SW 1271 (cell line): ENCODE measurements at places on chromosomes 1 and 21.

GRCh38 chr1:222953585-222953984 lies 138.7 kb downstream of the DISP1 start:
- DNase-seq = no peak

DNA sequence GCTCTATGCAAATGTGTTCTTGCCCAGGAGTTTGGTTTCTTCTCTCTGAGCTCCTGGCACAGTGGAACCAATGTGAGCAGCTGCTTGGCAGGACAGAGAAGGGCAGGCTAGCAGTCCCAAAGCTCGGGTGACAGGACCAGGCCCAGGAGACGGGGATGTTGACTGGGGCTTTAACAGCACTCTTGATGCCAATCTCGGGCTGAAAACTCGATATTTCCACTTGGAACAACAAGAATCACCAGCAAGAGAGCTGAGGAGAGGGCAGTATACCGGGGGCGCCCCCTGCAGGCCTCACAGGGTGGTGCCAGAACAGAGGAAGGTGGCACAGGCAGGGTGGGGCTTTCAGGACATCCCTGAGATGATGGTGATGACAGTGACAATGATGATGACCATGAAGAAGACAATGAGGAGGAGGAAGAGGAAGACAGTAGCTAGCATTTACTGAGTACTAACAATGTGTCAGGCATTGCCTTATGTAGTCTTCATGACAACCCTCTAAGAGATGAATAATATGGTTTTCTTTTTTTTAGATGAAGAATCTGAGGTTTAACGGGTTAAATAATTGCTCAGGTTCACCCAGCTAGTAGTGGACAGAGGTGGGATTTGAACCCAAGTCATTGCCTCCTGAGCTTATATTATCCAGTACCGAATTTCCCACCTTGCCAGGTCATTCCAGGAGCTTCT lies 2.7 kb upstream of the KCNJ9 start:
- no peak for DNase-seq

DNA sequence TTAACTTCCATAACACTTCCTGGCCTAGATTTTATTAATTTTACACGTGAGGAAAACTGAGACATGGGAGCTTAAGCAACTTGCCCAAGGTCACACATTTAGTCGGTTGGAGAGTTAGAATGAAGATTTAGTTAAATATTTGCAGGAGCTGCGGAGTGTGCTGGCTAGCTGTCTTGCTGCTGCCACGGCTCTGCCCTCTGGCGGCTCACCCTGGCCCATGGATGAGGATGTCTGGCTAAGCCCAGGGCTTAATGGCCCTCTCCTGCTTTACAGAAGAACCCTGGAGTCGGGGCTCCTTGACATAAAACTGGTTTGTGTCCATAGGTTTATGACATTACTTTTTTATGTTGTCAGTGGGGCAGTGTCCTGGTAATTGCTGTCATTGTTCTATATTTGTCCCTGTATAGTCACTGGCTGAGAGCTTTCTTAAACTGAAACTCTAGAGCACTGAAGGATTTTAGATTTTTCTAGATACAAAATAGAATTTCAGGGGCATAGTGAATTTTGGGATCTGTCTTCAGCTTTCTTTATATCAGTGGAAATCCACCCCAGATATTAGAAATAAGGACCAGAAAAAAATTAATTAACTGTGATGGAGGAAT lies 88.9 kb upstream of the WLS start:
- no peak for DNase-seq

GRCh38 chr1:30379684-30380624 lies 343.4 kb downstream of the MATN1 start:
- no peak for DNase-seq

GRCh38 chr21:32576011-32576410 lies 9.3 kb downstream of the TCP10L start:
- no peak for DNase-seq

DNA sequence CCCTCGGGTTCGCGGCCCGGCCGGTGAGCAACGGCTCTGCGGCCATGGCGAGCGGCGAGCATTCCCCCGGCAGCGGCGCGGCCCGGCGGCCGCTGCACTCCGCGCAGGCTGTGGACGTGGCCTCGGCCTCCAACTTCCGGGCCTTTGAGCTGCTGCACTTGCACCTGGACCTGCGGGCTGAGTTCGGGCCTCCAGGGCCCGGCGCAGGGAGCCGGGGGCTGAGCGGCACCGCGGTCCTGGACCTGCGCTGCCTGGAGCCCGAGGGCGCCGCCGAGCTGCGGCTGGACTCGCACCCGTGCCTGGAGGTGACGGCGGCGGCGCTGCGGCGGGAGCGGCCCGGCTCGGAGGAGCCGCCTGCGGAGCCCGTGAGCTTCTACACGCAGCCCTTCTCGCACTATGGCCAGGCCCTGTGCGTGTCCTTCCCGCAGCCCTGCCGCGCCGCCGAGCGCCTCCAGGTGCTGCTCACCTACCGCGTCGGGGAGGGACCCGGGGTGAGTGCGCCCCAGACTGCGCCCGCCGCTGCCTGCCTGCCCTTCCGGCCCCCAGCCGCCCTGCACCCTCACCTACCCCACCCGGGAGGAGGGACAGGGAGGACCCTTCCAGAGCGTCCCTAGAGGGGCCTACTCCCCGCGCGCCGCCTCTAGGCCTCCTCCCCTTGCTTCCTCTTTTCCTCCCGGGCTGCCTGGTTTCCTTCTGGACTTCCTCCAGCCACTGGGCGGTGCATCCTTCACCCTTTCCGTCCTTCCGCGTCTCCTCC lies at the start of gene RNPEP:
RNPEP (plus strand) TSS at position 26 of the 757 bp plus-strand sequence; CDS start at position 45, 19 bp downstream.
- peak; percentile 34 for DNase-seq

GRCh38 chr1:18614069-18614735 lies 16.4 kb upstream of the PAX7 start:
- DNase-seq = no peak

DNA sequence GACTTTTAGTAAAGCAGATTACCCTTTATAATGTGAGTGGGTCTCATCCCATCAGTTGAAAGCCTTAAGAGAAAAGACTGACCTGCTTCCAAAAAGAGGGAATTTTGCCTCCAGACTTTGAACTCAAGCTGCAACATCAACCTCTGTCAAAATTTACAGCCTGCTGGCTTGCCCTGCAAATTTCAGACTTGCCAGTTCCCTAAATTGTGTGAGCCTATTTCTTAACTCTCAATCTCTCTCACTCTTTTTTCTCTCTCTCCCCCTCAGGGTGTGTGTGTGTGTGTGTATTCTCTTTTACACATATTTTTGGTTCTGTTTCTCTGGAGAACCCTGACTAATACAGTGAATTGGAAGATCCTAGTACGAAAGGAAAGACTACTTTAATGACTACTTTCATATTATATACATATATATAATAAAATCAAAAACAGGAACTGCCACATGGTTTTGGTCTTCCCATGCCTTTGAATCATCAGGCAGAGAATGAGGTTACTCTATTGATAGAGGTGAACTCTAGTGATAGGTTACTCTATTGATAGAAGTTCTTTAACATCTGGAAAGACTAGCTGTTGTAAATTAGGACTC lies 6.4 kb downstream of the OR2C3 start:
- no peak for DNase-seq

DNA sequence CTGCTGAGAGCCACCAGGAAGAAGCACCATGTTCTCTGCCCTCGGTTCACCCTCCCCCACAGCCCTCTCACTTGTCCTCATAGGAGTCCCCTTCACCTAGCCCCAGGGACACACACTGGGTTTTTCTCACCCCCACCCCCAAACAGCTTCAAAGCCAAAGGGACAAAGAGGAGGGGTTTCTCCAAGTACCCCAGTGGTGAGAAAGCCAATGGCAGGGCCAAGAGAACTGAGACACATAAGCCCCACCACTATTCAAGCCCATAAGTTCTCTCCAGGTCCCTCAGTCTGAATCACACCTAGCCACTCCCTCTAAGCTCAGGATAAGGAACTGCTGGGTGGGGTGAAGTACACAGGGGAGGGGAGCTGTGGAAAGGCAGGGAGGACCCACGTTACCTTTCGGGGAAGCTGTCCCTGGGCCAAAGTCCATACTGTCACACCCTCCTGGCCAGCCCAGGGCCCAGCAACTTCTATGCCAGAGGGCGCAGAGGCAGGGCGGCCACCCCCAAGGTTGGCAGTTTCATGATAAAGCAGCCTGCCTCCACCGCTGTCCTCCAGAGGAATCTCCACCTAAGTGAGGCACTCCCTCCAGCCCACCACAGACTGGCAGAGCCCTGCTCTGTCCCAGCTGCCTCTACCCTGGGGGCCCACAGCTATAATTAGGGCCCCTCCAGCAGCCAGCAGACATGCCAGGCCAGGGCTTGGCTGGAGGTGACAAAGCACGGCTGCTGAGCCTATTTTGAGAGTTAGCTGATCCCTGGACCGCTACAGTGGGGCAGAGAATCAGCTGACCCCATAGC lies 39.0 kb upstream of the PPP1R15B start:
- DNase-seq = no peak

DNA sequence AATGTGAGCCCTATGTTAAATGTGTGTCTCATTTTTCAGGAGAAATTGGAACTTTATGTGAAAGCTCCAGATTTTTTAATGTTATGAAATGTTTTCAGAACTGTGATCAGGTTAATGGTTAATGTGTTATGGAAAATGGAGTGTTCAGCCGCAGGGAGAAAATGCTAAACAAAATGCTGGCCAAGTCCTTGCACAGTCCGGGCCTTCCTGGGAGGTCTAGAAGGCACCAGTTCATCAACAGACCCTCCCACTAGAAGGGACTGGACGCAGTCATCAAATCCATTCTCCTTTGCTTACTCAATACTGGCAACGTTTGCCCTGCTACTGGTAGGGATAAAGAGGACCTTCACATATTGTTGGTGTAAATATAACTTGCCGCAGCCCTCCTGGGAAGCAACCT lies 43.4 kb downstream of the VWA5B1 start:
- DNase-seq = no peak

- no peak for DNase-seq
Observed at GRCh38 chr21:46038341-46038829, 56.8 kb downstream of the COL6A1 start.

DNA sequence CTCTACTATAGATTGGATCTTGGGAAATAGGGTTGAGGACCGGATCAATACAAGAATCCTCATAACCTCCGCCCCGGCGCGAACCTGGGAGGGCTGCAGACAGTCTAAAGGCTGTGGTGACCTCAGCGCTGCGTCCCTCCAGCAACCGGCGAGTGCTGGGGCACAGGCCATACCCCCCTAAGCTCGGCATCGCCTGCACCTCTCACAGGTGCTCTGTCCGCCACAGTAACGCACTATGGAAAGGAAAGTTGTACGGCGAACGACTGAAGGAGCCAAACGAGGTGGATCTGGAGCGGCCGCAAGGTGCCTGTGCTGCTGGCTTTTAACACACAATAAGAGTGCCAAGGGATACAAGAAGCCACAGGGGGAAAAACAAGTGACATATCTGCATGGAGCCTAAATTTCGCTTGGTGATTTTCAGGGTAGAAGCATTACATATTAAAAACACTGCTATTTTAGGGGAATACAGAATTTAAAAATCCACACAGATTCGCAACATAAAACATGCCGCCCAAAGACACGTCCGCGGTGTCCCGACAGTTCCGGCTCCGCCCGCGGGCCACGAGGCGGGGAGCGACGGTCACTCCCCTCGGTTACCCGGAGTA lies 1.4 kb upstream of the RBM15 start:
- DNase-seq = peak; percentile 33

GRCh38 chr1:64575881-64576676 lies 106.2 kb downstream of the CACHD1 start:
- no peak for DNase-seq

DNA sequence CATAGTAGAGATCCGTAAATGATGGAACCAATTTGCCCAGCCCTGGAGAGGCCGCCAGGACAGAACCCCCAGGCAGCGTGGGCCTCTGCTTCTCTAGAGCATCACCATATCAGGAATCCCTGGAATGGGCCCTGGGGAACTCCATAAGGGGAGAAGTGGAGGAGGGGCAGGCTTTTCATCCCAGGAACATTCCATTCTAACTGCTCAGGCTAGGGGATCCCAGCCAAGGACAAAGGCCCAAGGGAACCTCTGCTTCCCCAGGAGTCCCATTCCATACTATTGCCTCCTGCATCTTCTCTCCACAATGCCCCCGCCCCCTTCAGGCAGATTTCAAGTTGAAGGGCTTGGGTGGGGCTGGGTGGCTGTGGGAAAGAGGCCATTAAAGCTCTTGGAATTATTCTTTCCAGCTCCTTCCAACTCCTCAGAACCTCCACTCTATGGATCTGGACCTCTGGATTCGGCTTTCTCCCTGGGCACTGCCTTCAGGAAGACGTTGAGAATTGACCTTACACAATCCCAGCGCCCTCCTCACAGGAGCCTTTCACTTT lies 6.0 kb downstream of the TRNP1 start:
- DNase-seq = peak; percentile 76

DNA sequence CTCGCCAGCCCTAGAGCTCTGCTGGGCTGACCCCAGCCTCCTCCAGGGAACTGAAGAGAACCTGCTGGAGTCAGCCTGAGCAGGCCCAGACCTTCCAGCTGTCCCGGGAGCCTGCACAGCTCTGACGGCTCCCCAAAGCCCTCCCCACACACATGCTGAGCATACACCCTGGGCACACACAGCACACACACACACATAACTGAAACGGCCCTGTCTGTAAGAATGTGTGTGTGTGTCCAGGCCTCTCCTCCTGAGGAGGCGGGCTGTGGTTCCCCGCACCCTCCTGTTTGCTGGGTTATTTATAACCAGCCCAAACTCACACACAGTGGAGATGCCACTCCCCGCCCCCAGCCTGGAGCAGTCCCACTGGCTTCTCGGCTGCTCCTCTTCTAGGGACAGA lies 20.2 kb downstream of the SDC3 start:
- no peak for DNase-seq

- no peak for DNase-seq
Observed at GRCh38 chr1:158506369-158506987, 34.5 kb downstream of the OR10R2 start.

DNA sequence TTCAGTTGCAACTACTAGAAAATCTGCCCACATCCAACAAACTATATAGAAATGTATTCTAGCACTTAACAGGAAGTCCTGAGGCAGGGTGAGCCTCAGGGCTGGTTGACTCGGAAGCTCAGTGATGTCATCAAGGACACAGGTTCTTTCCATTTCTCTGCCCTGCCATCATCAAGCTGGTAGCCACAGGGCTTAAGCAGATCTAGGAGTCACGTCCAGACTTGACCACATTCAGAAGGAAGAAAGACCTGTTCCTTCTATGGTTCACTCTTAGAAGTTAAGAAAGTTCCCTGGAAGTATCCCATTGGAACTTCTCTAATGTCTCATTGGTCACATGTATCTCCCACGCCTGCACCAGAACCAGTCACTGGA lies 438.1 kb downstream of the PRDM2 start:
- DNase-seq = no peak

- DNase-seq = no peak
Observed at GRCh38 chr1:211577277-211577818, 1.6 kb downstream of the SLC30A1 start.

GRCh38 chr1:75392278-75392677 lies 218.6 kb downstream of the SLC44A5 start:
- no peak for DNase-seq

DNA sequence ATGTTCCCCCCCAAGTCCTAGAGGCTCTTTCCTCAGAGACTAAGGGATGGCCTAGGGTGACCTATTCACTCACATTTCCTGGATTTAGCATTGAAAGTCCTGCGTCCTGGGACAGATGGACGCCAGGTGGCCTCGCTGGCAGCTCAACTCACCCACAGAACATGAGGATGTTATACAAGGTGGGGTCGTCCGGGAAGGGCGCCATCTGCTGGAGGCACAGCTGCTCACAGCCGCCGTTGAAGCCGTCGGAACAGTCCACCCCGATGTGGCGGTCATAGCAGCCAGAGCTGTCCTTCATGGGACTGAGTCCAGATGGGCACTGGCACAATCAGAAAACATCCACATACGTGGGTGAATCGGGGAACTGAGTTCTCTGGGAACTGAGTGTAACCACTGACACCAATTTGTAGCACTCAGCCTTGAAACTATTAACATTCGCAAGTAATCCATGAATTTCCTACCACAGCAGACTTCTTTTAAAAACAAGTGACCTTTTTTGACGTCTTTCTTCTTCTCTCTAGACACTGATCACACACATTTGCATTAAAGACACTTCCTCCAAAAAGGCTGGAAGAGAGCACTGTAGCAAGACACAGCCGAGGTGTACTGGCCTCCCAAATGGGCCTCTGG lies 215.4 kb downstream of the ASTN1 start:
- DNase-seq = no peak
